Astrocyte of the spinal cord (primary cell): ENCODE measurements at places on chromosomes 7 and 10.

DNA sequence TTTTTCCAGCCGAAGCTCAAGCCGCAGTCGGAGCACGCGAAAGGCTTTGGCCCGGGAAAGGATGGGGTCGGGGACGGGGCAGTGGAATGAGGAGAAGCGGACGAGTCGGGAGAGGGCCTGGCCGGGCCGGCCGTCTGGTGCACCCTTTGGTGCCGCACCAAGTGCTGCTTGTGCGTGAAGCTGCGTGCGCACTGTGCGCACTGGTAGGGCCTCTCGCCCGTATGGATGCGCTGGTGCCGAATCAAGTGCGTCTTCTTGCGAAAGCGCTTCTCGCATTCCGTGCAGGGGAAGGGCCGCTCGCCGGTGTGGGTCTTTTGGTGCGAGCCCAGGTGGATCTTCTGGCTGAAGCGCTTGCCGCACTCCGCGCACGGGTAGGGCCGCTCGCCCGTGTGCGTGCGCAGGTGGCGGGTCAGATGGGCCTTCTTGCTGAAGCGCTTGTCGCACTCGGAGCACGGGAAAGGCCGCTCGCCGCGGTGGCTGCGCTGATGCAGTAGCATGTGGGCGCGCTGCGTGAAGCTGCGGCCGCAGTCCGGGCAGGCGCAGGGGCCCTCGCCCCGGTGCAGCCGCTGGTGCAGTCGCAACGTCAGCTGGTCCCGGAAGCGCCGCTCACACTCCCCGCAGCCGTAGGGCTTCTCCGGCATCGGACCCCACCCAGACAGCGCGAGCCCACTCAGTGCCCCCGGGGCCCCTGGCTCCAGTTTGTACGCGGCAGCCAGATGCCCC lies 7.8 kb downstream of the ZNF467 start:
- DNase-seq: no peak

GRCh38 chr10:92530421-92530820 lies 43.5 kb downstream of the IDE start:
- no peak for DNase-seq

GRCh38 chr7:151708610-151709009 lies 168.3 kb downstream of the PRKAG2 start:
- DNase-seq: no peak

- no peak for DNase-seq
These were observed 539.4 kb downstream of the PARD3 start for GRCh38 chr10:34275626-34276130.
